ENCODE measurements at places on chromosomes 12 and 14. TPM values are rescaled to one million over a fixed set of nuclear protein-coding genes. Genes with fewer than 3 reads are reported as not detected.

The ENDOU gene
- 1.7 TPM for total RNA-seq

- H3K4me3 ChIP-seq: no peak overlapping the region
- no peaks in the 10 kb centered on the region for H3K36me3 ChIP-seq
- DNase-seq: no peak
These were observed 139.7 kb downstream of the TTLL5 start for GRCh38 chr14:75800792-75801191.

GRCh38 chr14:33259764-33260163, 321.1 kb downstream of the NPAS3 start:
- no peaks in the 10 kb centered on the region for H3K27me3 ChIP-seq
- DNase-seq: no peak
- H3K27ac ChIP-seq: no peak overlapping the region

GRCh38 chr12:106190581-106190980, 51.8 kb upstream of the NUAK1 start:
- DNase-seq: no peak
- H3K4me1 ChIP-seq: no peaks in the 10 kb centered on the region
- no peaks in the 10 kb centered on the region for H3K27me3 ChIP-seq
- no peak overlapping the region for H3K4me3 ChIP-seq
- H3K36me3 ChIP-seq: no peaks in the 10 kb centered on the region

The ERH gene
- 100 TPM for total RNA-seq

GRCh38 chr12:67419810-67420209, 150.7 kb downstream of the CAND1 start:
- H3K27me3 ChIP-seq: peaks cover 2% of the 10 kb centered on the region
- no peaks in the 10 kb centered on the region for H3K36me3 ChIP-seq
- no peaks in the 10 kb centered on the region for H3K4me1 ChIP-seq
- DNase-seq: no peak
